ENCODE measurements at places on chromosomes 3 and 15. TPM values are rescaled to one million over a fixed set of nuclear protein-coding genes. Genes with fewer than 3 reads are reported as not detected.

Gene IMPG2
- total RNA-seq: 0.04 TPM

Gene ISLR
- total RNA-seq: 0.08 TPM

Gene TRAT1
- total RNA-seq: not detected

Gene FAM98B
- total RNA-seq: 10.6 TPM

Gene CP
- not detected for total RNA-seq

Gene A4GNT
- total RNA-seq: not detected

Gene ZBTB38
- 45.8 TPM for total RNA-seq

Gene SLC28A2
- not detected for total RNA-seq

Gene TBL1XR1
- total RNA-seq: 66.8 TPM
